ENCODE measurements at places on chromosomes 7 and 10. TPM values are rescaled to one million over a fixed set of nuclear protein-coding genes. Genes with fewer than 3 reads are reported as not detected.

The AZGP1 gene
- not detected for polyA plus RNA-seq

The POM121C gene
- 13.8 TPM for polyA plus RNA-seq

The H2BK1 gene
- not detected for polyA plus RNA-seq

The NKX2-3 gene
- not detected for polyA plus RNA-seq

The KLF6 gene
- polyA plus RNA-seq: 693 TPM

Measured in naive B cell (primary cell).